Fibroblast of skin of scalp (primary cell): ENCODE measurements at places on chromosomes 16 and 17.

DNA sequence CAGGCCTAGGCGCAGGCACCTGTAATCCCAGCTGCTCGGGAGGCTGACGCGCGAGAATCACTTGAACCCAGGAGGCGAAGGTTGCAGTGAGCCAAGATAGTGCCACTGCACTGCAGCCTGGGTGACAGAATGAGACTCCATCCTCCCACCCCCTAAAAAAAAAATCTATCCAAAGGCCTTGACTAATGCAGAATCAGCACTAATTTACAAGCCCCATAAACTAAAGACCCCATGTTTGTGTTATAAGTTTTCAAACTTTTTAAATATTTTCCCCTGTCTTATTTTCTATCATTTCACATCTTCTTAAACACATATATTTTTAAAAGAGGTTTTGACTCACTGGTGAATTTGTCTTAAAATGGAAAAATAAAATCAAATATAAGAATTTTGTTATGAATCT, 713.1 kb downstream of the WWOX start:
- no peak for DNase-seq

GRCh38 chr16:30458561-30459394, 13.1 kb upstream of the SEPHS2 start:
- DNase-seq, result no peak

DNA sequence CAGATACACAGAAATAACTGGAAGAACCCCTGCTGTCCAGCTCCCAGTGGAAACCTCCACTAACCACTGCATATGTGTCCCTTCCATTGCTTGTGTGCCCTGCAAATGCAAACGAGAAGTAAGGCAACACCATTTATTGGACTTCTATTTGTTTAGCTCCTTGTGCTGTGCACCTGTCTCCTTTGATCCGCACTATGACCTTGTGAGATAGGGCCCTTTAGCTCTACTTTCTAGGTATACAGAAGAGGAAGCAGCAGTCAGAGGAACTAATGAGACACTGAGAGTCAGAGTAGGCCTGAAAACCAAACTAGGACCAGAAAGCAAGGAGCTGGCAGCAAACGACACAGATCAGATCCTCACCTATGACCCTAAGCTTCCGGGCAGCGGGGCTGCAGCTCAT, 22.4 kb downstream of the SOX9 start:
- no peak for DNase-seq

- no peak for DNase-seq
These were observed 47.6 kb downstream of the ABAT start for GRCh38 chr16:8722025-8722348.

DNA sequence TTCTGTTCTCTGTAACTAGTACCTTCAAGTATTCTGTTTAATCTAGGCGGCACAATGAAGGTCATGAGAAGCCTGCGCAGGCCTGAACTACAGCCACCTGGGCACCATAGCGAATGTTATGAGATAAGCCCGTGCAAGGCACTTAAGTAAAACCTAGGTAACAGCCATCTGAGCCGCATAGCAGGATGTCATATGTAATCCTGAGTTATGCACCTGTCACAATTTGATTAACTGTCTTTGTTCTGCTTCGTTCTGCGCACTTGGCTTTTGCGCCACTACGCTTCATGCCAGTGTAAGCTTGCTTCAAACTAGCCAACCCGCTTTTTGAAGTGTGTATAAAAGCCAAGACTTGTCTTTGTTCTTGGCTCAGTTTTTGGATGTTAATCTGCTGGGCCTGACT, 449.8 kb downstream of the KCNJ18 start:
- no peak for DNase-seq

DNA sequence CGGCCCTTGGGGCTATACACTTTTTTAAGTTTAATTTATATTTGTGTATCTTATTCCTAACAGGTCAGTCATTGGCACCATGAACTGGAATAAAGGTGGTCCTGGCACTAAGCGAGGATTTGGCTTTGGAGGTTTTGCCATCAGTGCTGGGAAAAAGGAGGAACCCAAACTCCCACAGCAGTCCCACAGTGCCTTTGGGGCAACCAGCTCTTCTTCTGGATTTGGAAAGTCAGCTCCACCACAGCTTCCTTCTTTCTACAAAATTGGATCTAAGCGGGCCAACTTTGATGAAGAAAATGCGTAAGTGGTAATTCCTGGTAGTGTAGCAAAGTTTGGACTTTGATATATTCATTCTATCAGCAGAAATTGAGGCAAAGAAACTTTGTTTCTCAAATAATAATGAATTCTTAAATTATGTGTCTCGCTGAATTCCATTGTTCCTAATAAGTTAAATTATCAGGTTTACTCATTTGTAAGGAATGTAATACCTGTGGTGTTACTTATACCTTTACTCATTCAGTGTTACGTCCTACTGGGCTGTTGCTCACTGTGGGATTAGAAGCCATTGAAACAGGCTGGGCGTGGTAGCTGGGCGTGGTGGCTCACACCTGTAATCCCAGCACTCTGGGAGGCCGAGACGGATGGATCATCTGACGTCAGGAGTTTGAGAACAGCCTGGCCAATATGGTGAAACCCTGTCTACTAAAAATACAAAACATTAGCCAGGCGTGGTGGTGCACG, 13.2 kb downstream of the DDX42 start:
- DNase-seq, result no peak

- DNase-seq, result peak; percentile 22
These were observed 16.8 kb upstream of the COG7 start for GRCh38 chr16:23469814-23470213.

DNA sequence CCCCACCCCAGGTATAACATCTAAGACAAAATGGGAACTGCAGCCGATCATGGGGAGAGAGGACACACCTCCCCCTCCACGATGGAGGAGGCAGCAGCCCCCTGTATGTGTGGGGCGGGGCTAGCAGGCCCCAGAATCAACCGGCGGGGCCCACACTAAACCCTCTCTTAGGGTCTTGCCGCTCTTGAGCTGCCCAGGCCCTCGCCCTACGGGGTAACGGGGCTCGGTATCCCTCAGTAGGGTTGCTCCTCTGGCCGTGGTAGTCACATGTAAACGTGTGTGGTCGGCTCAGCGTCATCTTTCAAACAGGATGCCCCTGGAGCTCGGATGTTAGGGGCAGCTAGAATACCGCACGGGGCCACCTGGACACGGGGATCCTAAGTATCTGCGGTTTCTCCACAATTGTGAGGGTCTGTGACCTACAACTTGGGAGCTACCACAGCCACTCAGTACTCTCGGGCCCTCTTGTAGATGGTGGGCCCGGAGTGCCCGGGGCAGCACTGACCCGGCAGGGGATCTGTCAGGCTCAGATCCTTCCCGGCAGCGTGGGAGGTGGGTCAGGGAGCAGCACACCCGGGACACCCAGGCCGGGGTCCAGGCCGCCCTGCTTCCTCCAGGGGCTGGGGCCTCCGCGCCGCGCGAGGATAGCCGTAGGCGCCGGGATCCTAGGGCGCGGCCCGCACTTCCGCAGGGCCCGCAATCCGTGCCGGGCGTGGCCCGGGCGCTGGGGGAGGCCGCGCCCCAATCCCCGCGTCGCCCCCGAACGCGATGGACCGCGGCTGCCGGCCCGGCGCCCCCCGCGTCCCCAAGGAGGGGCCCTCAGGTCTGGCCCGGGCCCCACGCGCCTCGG, 781 bp downstream of the ARHGDIA start:
- peak; percentile 36 for DNase-seq

- DNase-seq, result no peak
These were observed 4.3 kb downstream of the USP32 start for GRCh38 chr17:60387666-60388065.

DNA sequence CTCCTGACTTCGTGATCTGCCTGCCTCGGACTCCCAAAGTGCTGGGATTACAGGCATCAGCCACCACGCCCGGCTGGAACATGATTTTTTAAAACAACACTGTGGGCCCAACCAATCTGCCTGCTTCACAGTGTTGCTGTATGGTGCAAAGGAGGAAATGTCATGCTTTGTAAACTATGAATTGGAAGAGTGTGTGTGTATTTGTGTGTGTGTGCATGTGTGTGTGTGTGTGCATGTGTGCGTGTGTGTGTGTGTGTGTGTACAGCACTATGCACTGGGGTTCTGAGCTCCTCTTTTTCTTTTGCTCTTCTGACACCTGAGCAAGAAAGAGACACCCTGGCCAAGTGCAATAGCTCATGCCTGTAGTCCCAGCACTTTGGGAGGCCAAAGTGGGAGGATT, 14.5 kb upstream of the CNOT1 start:
- DNase-seq, result no peak

DNA sequence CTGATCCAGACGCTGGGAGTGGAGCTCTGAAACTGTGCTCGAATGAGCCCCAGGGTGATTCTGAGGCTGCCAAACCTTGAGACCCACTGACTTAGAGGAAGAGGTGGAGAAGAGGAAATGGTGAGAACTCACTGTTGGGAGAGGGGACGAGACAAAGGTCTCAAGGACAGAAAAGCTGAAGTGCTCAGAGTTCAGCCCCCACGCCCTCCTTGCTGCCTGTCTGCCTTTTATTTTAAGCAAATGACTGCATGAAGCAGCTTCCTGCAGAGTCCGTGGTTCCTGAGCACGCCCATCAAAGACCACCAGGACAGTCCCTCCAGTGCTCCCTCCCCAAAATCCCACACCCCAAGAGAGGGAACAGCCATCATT, 20.4 kb downstream of the COTL1 start:
- no peak for DNase-seq

- no peak for DNase-seq
These were observed 55.5 kb upstream of the RPL38 start for GRCh38 chr17:74147966-74148365.

- DNase-seq, result no peak
These were observed 177.0 kb downstream of the RGS9 start for GRCh38 chr17:65314212-65314611.

DNA sequence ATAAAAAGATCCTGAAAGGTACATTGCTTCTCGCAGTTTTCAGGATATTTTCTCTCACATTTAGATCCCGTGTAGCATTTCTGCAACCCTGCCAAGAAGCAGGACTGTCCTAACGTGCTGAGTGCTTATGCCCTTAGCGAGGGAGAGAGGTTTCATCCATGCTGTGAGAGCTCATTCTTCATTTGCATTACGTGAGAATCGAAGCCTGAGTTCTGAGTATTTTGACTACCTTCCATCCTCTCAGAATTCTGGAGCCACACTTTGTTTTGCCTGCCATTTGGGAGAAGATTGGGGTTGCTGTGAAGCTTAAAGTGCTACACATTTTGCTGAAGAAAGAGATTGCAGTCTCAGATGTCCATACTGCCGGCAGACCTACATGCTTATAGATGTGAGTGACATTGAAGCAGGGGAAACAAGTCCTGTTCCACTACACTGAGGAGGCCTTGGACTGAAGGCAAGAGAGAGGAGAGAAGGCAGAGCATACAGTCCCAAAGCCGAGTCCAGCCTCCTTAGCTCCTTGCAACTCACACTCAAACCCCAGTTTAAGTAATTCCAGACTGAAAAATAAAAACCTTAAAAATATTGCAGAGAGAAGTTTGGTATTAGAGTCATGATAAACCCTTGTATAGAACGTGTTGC, 183.0 kb downstream of the PRKCA start:
- DNase-seq, result no peak

GRCh38 chr17:67359960-67360791, 6.2 kb downstream of the PSMD12 start:
- DNase-seq, result no peak

GRCh38 chr16:52528393-52529065, 18.4 kb downstream of the TOX3 start:
- DNase-seq, result no peak

GRCh38 chr16:75106351-75107274, 10.0 kb downstream of the LDHD start:
- DNase-seq, result no peak

DNA sequence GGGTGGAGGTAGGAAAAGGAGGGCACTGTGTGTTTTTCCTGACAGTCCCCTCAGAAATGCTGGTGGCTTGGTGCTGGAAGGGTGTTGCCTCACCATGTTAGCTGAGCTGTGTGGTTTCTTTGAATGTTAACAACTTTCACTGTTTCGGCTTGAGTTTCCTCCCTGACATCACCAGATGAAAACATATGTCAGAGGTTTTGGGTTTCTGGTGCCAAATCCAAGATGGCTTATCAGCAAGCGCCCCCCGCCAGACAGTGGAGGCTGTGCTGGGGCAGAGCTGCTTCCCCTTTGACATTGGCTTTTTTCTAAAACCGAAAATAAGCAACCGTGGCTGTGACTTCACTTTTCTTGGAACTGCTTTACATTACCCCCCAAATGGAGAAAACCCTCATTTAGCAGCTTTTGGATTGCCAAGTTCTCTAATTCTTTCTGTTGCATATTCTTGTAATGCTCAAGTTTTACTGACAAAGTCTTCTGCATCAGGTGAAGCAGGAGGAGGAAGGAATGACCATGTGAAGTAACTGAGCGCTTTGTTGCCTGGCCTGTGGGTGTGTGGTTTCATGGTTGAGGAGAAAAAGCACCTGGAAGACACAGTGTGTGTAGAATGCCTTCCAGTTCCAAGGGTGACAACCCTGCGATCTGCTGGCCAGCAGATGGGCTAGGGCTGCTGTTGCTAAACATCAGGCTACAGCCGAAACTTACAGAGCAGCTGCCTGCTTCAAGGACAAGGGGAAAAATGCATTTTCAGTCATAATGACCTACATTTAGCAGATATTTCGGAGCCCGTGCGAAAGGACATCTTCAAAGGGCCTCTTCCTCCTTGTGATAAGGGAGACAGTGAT, 9.7 kb downstream of the RMI2 start:
- peak; percentile 31 for DNase-seq

DNA sequence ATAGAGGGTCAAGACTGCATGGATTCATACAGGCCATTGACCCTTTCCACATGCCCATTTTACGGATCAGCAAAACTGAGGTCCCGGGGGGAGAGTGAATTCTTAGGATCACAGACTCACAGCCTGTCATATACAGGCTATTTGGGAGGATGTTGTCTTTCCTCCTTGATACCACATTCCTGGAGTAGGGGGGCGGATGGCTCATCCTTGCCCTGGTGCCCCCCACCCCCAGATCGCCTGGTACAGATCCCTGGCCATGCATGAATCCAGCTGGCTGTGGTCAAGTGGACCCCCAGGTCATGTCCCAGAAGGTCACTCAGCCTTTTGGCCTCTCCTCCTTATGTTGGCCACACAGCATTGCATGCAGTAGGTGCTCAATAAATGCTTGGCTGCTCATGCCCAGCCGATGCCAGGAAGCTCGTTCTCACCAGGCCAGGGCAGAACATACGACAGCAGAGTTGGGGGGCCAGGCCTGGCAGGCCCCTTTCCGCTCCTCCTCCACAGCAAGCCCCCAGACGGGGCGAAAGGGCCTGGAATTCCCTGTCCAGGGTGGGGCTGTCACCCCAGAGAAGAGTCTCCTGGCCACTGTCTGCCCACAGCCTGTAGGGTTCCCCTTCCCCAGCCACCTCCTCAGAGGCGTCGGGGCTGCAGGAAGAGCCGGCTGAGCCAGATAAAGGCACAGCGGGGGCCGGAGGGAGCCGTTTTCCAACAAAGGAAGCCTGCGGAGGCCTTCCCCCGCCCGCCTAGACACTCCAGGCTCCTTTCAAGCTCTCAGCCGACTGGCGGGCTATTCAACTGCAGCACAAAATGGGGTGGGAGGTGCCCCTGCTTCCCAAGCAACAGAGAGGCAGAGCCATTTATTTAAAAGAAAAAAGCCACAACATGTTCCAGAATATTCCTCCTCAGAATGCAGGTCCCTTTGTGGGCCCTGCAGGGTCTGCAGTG, 215.7 kb upstream of the CIBAR2 start:
- DNase-seq, result peak; percentile 67
